Activated CD4-positive, alpha-beta memory T cell treated with anti-CD3 and anti-CD28 coated beads for 36 hours (primary cell): ENCODE measurements at places on chromosomes 2 and 18. TPM values are rescaled to one million over a fixed set of nuclear protein-coding genes. Genes with fewer than 3 reads are reported as not detected.

DNA sequence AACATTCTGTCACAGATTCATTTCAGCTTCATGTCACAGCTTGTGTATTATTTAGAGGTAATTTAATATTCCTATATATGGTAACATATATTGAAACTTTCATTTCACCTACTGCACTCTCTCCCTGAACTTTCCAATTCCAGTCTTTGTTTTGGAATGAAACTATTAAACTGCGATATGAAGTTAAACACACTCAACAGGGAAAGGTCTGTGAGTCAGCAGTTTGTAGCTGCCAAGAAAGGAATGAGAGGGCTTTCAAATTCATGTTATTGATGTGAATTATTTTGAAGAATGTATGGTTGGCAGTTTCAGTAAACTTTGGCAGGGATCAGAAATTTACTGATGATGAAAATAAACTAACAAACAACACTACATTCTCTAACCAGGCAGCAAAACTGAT is 148.3 kb downstream of the HNMT start:
- DNase-seq: no peak

PROKR1 gene
- total RNA-seq: not detected

GRCh38 chr2:69776886-69777785 is 35.2 kb downstream of the ANXA4 start:
- DNase-seq: no peak

- no peak for DNase-seq
These were observed 54.9 kb downstream of the MAPRE2 start for GRCh38 chr18:35095983-35096676.

GRCh38 chr2:178863856-178864620 is 56.8 kb upstream of the TTN start:
- DNase-seq: no peak

DNA sequence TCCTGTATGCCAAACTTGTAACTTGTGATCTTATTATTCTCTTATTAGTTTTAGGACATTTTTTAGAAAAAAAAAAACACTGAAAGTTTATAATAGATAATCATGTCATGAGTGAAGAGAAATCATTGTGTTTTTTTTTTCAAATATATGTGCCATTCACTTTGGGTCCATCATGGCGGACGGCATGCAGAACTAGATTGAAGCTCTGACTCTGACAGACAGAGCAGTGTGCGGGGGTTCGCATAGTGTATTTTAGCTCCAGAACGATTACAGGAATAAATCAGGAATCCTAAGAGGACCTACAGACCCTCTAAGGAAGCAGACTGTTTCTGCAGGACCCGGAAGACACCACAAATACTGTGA is 484.4 kb upstream of the REG3G start:
- DNase-seq: no peak

TMEM247 gene
- not detected for total RNA-seq

NTSR2 gene
- total RNA-seq: not detected

- DNase-seq: no peak
These were observed 69.9 kb upstream of the HS6ST1 start for GRCh38 chr2:128388499-128388941.

KYNU gene
- not detected for total RNA-seq

DNA sequence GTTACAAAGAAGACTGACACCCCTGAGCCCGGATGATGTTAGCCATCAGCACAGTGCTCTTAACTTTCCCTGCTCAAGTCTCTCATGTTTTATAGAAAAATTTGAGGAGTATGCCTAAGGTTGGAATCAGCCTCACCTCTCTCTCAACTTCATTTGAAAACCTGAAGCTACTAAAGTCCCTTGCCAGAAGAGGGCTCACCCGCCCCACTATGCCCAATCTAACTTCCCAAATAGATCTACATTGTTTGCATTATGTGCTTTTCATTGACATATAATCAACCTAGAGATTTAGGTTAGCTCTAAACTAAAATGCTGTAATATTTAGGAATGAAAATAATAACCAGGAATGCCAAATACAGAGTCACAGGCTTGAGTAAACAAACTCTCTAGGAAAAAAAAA is 305.4 kb downstream of the NCKAP5 start:
- no peak for DNase-seq

DNA sequence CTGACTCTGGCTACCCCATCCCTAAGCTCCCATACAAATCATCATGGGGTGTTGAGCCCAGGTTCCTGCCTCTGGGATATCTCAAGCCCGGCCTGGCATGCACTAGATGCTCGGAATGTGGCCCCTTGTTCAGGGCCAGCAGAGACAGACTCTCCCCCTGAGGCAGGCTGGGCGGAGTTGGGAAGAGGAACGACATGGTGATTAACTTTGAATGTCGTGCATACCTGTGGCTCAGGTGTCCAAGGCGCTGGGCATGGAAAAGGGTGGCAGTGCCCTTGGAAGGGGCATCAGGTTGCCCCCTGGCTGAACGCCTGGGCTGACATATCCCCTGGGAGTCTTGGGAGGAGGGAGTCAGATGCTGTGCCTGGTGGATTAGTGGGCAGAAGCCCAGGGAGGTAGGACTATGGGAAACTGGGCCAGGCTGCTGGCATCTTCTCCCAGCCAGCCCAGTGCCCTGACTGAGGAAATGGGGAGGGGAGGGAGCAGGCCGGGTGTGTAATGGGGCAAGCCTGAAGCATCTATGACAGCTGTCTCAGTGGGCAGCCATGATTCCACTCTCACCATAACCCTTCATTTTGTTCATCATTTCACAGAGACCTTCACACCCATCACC is 57.8 kb upstream of the OTOF start:
- no peak for DNase-seq

DNA sequence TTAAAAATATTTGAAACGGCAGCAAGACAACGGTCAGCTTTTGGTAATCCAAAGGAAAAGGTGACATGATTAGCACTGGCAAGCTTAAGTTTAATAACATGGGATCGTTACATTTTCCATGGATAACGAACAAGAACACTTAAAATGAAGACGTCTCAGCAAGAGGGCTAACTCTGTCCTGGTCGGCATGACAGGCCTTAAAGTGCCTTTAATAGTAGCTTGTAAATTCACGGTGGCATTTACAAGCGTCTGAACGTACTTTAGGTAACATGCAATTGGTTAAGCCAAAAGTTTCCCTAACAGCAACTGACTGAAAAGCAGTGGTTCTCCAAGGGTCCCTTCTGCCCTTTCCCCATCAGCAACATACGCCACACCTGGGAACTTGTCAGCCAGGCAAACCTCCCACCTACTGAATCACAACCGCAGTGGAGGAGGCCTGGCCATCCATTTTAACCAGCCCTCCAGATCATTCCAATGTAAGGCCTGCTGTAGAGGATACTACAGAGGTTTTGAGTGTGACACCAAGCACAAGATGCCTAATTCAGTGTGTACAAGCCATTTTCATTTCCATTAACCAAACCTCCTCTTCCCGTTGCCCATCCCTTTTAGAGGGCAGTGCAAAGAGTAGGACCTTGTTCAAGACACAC is 4.4 kb downstream of the TGFA start:
- no peak for DNase-seq

IL1F10 gene
- total RNA-seq: not detected

KCNIP3 gene
- total RNA-seq: not detected

DNA sequence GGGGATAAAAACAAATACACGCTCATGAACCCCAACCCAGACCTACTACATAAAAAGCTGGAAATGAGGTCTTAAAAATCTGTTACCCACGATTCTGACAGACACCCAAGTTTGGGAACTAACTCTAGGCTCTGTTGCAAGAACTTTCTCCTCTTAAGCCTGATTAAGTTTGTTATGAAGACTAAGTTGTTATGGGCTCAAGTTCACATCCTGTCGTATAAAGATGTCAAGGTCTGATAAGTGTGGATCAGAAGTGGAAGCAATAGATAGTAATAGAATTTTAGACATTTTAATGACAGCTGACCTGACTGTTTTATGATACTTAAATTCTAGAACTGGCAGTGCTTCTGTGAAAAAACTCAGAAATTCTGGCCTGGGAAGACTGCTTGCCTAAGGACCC is 43.2 kb downstream of the LPIN2 start:
- no peak for DNase-seq

DNA sequence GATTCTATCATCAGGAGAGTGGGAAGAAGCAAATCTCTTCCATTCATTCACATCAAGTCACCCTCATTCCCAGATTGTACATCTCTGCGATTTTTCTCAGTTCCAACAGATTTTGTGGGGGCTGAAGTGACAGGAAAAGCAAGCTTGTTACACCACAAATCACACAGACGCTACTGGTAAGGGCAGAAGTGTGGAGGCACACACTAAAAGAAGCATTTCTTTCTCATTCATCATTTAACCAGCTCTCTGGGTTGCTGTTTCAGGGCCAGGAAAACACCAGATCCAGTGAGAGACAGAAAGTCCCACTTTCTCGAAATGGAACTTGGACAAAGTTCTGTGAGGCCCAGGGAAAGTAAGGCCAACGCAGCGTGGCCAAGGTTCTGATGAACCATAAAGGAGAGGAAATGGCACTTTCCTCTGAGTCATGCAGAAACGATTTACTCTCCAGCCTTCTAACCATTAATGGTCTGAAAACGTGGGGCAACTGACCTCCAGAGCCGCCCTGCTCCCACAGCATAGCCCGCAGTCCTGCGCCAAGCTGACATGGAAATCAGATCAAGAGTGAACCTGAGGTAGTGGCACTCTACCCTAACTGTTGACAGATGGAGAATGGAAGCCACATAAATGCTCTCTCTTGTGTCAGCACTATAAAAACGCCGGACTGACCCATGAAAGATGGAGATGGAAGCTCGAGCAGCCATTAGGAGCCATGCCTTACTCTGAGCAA is 191.0 kb downstream of the C1D start:
- DNase-seq: no peak

- no peak for DNase-seq
These were observed 263.2 kb downstream of the EXOC6B start for GRCh38 chr2:72562451-72563153.

- DNase-seq: no peak
These were observed 80.6 kb upstream of the RTN4 start for GRCh38 chr2:55130849-55131248.

- DNase-seq: no peak
These were observed 53.0 kb downstream of the BIN1 start for GRCh38 chr2:127053731-127054603.
